ENCODE measurements at places on chromosomes 6 and 20.

GRCh38 chr20:49681850-49682216 is 31.8 kb downstream of the B4GALT5 start:
- DNase-seq: no peak

DNA sequence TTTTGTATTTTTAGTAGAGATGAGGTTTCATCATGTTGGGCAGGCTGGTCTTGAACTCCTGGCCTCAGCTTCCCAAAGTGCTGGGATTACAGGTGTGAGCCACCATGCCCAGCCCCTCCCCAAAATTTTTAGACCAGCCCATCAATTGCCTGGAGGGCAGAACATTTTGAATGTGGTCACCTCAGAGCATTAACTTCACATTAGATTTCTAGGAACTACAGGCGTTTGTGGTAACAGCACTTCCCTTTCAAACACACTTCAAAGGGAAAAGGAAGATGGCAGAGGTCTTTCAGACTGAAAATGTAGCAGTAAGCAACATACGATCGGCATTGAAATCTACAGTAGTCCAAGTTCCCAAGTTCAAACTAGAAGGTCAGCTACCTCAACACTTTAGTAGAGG is 12.3 kb upstream of the SLA2 start:
- no peak for DNase-seq

- no peak for DNase-seq
Measured at GRCh38 chr6:144335311-144335861, 50.3 kb downstream of the UTRN start.

- DNase-seq: no peak
Measured at GRCh38 chr6:43468240-43468639, 9.1 kb upstream of the TJAP1 start.

- no peak for DNase-seq
Measured at GRCh38 chr6:5645328-5646290, 361.1 kb downstream of the NRN1 start.

DNA sequence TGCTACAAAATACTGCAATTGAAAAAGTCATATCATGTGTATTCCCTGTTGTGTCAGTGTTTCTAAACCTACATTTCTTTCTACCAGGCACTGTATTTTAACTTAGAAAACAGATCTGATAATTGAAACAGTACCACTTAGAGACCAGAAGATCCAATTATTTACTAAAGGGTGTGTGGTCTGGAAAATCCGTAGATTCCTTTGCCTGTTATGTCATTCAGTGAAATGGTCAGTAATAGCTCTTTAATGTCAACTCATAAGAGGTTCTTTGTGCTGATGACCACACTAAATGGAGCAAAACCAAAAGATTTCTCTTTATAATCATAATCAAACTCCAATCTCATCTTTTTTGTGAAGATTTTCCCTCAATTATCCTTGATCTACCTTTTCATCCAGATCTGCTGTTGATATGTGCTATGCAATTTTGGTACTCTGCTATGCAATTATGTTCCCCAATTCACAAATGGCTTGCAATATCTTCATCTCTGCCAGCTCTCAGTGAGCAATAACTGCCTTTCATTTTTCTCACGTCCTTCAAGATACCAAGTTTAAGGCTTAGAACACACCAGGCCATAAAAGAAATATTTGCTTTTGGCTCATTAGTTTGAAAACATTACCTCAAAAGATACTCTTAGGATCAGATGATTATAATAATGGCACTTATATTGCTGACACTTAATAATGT is 165.5 kb downstream of the MOXD1 start:
- DNase-seq: no peak

- no peak for DNase-seq
Measured at GRCh38 chr6:109867009-109867969, 110.8 kb upstream of the GPR6 start.

GRCh38 chr6:47096211-47096895 is 54.2 kb upstream of the ADGRF1 start:
- DNase-seq: no peak

- peak; percentile 17 for DNase-seq
Measured at GRCh38 chr20:10217721-10218410, 764 bp upstream of the SNAP25 start.

DNA sequence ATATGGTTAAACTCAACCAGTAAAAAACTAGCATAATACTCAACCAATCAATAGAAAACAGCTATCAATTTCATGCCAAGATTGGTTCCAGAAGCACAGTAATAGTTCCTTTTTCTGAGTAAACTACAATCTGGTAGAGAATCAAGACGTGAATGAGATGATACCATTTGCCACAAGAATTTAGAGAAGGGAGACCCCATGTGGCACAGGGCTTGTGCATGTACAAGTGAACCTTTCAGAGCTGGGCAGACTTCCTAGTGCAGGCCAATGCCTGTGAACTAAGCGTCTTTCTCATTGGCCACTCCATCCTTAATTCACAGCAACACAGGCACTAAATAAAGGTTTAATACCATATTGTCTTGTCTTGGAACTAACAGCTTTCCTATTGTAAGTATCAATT is 213.5 kb downstream of the RFPL4B start:
- no peak for DNase-seq

DNA sequence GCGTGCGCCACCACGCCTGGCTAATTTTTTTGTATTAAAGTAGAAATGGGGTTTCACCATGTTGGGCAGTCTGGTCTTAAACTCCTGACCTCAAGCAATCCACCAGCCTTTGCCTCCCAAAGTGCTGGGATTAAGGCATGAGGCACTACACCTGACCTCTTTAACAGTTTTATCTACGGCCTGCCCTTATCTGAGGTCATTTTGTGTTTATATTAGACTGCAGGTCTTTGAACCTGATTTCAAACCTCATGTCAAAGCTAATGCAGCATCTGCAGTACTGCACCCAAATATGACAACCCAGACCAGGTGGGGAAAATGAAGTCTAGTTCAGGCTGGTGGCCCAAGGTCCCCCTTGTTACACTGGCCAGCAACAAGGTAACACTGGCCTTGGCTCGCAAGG is 89.3 kb upstream of the ARMC2 start:
- DNase-seq: no peak

DNA sequence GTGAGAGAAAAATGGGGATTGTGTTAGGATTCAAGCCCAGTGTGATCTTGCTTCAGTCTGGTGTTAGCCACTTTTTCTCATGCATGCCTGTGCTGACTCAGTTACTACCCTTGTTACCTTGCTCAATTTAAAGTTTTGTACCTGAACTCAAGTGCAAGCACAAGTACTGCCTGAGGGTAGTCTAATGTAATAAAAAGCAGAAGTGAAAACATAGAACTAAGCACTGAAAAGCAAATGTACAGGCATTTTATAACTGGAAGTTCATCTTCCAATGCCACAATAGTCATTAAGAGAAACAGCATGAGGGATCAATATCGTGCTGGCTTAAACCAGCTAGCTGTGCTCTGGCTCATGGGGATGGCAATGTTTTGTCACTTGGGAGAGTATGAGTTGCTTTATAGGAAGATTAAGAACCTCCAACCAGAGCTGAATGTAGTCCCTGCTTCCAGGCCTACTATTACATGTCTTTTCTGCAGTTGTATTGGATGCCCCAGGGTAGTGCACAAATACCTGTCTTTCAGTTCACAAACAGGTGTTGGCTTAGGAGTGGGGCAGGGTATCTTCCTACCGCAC is 48.7 kb downstream of the SLC35F1 start:
- DNase-seq: no peak

DNA sequence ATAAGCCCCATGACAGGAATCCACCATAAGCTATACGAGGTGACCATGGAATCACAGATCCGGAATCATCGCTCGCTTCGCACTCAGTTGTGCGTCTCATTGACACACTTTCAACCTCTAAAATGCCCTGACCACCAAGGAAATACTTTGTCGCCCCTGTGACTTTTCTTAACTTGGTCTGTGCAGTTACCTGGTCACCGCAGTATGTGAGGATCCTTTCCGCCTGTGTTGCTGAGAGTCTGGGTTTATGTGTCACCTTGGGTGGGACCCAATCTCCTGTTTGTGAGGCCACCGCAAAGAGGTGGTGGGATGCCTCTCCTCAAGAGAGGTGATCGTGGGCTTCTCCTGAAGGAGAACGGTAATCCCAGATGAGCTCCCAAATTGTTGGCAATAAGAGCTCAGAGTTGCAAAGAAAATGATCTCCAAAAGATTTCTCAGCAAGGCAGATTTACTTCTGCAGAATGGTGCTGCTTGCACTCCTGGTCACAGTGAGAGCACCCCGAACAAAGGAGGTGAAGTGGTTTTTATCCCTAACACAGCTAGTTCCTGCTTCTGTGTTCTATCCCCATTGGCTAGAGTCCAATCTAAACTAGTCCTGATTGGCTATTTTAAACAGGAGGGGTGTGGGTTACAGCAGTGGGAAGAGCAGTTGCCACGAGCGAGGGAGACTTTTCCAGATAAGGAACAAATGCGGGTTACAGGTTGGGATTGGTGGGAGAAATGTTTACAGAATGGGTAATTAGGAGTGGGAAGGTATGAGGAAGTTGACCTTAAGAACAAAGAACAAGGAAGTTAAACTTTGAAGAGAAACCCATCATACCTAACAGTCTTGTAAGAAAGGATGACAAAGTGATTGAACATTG is 9.1 kb upstream of the ZNFX1 start:
- DNase-seq: no peak

GRCh38 chr6:56767892-56768531 is 125.3 kb upstream of the DST start:
- no peak for DNase-seq

GRCh38 chr6:53310771-53311585 is 37.8 kb downstream of the ELOVL5 start:
- DNase-seq: no peak

DNA sequence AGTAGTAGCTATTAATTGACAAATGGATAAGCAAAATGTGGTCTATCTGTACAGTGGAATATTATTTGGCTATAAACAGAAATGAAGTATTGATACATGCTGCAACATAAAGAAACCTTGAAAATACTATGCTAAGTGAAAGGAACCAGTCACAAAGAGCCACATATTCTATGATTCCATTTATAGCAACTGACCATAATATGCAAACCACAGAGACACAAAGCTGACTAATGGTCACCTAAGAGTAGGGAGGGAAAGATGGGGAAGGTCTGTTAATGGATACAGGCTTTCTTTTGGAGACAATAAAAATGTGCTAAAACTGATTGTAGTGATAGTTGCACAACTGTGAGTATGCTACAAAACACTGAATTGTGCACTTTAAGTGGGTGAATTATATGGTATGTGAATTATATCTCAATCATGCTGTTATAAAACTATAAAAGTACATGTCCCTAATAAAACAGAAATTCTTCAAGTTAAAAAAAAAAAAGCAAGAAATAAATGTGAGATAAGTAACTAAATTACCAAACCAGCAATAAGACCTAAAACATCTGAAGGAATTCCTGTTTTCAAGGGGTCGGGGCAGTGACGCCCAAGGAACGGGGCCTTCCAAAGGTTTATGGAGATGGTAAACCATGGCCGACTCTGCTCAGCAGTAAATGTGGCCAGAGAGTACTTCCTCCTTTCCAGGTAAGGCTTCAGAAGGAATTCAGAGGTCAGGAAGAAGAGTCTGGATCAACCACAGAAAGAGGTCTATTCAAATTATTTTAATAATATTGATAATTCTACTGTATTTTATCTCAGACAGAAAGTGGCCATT is 75.4 kb downstream of the ARHGAP18 start:
- no peak for DNase-seq

DNA sequence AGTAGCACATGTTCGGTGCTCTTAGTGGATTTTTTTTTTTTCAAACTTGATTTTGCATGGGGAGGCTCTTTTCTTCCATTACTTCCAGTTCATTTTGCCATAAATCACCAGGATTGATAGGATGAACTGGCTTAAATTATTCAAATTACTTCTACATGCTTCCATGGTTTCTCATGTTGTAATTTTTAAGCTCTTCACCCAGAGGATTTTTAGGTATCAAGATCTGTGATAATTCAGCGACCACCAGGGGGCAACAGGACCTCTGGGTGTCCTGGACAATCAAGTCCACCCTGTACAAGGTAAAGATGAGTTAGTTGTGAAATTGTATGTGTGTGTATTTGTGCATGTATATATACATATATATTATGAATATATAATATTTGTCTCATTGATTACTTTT is 4.2 kb upstream of the EPHA7 start:
- no peak for DNase-seq

- no peak for DNase-seq
Measured at GRCh38 chr6:111750753-111751673, 122.2 kb downstream of the FYN start.

- DNase-seq: no peak
Measured at GRCh38 chr6:138307352-138307751, 70.4 kb upstream of the SMIM28 start.

DNA sequence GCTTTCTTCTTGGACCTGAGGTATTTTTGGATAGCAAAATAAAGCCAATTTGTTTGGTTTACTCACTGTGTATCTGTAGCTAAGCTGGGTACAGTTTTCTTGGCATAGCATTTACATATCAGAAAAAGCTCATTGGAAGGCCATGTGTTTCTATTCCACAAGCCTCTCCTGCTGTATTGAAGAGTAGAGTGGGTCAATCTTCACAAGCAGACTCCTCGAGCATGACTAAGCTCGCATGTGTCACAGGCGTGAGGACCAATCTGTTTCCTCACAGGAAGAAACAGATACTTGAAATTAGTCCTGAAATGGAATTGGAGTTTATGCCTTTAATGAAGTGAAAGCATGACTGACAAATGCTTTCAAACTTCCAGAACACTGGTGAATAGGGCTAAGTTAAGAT is 1279.0 kb upstream of the MAP3K7 start:
- no peak for DNase-seq

GRCh38 chr6:15621203-15622044 is 41.4 kb downstream of the DTNBP1 start:
- DNase-seq: no peak

GRCh38 chr6:35757456-35758123 is 18.8 kb upstream of the CLPSL2 start:
- no peak for DNase-seq

GRCh38 chr20:42634156-42634555 is 555.5 kb downstream of the PTPRT start:
- no peak for DNase-seq

GRCh38 chr6:70575899-70576495 is 9.3 kb downstream of the SDHAF4 start:
- DNase-seq: no peak

- no peak for DNase-seq
Measured at GRCh38 chr6:51817832-51818231, 269.6 kb downstream of the PKHD1 start.

Data from RWPE1 (cell line).